ENCODE measurements at places on chromosomes 6 and 20.

- DNase-seq = no peak
Observed at GRCh38 chr6:16739329-16739801, 21.9 kb downstream of the ATXN1 start.

DNA sequence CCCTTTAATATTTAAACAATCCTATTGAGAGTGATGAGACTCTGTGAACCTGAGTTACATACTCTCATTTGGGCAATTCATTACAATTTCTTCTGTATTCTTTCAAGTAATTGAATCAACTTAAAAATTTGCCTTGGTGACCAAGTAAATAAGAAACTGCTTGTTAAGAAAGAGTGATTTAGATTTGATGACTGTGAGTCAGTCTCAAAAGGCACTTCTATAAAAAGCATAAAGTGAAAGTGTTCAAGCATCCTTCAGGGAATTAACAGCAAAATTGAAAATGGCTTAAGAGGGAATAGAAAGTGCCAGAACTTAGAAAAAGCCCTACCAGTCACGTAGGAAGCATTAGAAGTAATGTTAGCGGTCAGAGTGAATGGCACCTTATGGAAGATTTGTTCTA, 654.7 kb downstream of the EPM2A start:
- DNase-seq = no peak

DNA sequence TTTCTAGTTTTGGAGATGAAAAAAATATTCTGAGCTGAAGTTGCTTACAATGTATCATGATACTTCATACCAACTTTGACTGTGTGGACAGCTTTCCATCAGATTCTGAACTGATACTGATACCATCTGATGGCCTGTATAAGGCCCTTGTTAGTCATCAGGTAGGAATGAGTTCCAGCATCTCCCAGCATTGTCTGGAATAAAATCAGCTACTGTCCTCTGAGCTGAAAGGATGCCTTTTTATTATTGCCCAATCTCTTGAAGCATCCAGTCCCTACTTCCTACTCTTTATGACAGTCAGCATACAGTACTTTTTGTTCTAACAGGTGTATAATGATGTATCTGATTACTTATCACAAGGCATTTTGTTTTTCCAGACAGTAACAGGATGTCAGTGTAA, 70.6 kb upstream of the EYA4 start:
- no peak for DNase-seq

GRCh38 chr6:95280686-95281273, 296.6 kb upstream of the MANEA start:
- DNase-seq = no peak

DNA sequence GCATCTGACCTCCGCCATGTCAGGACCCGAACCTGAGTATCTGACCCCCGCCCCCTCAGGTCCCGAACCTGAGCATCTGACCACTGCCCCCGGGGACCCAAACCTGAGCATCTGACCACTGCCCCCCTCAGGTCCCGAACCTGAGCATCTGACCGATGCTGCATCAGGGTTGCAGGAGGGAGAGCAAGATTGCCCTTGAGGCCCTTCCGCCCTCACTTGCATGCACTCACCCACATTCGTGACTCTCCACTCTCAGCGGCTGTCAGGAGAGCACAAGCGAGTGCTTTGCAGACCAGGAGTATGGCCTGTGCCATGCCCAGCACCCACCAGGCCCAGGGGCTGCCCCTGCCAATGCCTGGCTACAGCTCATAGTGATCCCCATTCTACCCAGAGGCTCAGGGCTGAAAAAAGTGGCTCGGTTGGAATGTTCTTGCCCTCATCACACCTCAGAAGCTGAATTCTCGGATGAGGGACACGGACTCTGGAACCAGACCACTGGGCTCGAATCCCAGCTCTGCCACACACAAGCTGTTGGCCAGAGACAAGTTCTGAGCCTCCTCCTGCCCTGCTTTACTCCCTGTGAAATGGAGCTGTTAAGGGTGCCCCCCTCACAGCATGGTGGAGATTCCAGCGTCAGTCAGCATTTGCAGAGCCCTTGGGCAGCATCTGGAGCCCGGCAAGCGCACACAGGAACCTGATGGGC, 82.1 kb downstream of the DLL1 start:
- no peak for DNase-seq

GRCh38 chr6:48222241-48222640, 111.2 kb upstream of the PTCHD4 start:
- DNase-seq = no peak

- DNase-seq = peak; percentile 44
Observed at GRCh38 chr20:23350904-23351838, 580 bp downstream of the NXT1 start.

DNA sequence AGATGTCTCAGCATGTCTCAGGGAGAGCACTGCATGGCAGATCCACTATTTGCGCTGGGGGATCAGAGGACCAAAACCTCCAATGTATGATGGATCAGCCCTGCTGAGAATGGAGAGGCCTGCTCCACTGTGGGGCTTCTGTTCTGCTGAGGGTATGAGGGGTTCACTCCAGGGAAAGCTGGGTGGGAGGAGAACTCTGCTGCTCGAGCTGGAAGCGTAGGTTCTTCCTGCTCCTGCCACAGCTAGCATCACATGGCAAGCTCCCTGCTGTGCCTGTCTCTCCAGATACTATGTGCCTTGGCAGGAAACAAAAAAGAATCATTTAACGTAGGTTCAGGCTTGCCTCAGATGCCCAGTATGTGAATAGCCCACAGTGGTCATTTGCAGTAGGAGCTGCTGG, 105.8 kb downstream of the EPM2A start:
- DNase-seq = no peak

GRCh38 chr6:53119349-53119748, 29.3 kb downstream of the GCM1 start:
- no peak for DNase-seq

DNA sequence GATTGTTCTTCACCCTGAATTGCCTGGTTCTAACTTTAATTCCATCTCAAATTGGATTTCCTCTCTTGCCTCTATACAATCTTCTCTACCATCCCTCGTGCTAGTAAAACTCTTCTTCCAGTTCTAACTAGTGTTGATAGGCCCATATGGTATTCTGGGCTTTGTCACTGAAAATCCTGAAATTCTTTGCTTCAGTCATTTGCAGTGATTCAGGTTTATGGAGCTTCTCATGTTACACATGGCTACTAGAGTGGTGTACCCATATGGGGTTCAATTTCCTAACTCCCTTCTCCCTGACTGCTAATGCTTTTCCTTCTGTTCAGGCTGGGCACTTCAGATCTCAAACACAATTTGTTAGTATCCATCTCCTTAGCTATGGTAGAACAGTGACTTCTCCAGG, 956.6 kb downstream of the KIF16B start:
- DNase-seq = no peak

- DNase-seq = no peak
Observed at GRCh38 chr6:30441171-30441570, 48.1 kb upstream of the HLA-E start.

- DNase-seq = no peak
Observed at GRCh38 chr6:156131221-156131903, 645.8 kb upstream of the ARID1B start.

- DNase-seq = no peak
Observed at GRCh38 chr20:33803921-33804337, 7.2 kb upstream of the CHMP4B start.

GRCh38 chr6:160007611-160008010, 38.7 kb downstream of the IGF2R start:
- no peak for DNase-seq

- no peak for DNase-seq
Observed at GRCh38 chr6:144145541-144145940, 4.8 kb upstream of the STX11 start.

GRCh38 chr6:1381481-1382330, 7.7 kb upstream of the FOXF2 start:
- peak; percentile 43 for DNase-seq

GRCh38 chr6:26275663-26276062, 89.3 kb upstream of the BTN3A2 start:
- peak; percentile 46 for DNase-seq

DNA sequence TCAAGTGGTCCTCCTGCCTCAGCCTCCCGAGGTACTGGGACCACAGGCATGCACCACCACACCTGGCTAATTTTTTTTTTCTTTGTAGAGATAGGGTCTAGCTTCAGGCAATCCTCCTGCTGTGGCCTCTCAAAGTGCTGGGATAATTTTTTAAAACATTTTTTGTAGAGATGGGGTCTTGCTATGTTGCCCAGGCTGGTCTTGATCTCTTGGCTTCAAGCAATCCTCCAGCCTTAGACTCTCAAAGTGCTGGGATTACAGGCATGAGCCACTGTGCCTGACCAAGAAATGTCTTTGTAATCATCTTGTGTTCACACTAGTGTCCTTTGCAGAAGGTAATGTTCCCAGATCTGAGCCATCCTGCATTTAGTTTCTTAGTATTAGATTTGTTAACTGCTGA, 61.6 kb downstream of the RIPOR2 start:
- DNase-seq = no peak

DNA sequence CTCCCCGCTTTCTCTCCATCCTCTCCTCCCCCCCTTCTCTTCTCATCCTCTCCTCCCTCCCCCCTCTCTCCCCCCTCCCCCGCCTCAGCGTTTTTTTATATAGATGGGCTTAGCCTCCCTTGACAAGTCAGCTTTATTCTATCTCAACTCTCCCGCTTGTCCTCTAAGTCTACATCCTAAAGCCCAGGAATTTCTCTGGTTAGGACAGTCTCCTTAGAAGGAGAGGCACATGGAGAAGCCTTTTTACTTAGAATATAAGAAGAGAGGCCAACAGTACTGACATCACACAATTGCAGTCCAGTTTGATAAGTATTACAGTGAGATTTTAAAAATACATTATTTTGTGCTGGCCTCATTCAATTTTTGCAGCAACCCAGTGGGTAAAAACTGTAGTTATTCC, 83.5 kb downstream of the LYRM2 start:
- no peak for DNase-seq

- DNase-seq = no peak
Observed at GRCh38 chr6:61953851-61954250, 332.2 kb downstream of the KHDRBS2 start.

- no peak for DNase-seq
Observed at GRCh38 chr6:28326371-28326948, 9.5 kb downstream of the ZSCAN31 start.

DNA sequence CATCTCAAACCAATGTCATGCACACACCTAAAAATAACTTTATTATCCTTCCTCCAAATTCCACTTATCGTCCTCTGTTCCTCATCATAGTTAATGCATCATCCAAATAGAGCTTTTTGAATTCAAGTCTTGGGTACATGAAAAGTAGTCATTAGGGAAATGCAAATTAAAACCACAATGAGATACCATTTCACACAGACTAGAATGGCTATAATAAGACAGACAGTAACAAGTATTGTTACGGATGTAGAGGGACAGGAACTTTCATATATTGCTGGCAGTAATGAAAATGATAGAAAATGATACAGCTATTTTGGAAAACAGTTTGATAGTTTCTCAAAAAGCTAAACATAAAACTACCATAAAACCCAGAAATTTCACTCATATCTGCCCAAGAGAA, 59.1 kb downstream of the FHL5 start:
- no peak for DNase-seq

DNA sequence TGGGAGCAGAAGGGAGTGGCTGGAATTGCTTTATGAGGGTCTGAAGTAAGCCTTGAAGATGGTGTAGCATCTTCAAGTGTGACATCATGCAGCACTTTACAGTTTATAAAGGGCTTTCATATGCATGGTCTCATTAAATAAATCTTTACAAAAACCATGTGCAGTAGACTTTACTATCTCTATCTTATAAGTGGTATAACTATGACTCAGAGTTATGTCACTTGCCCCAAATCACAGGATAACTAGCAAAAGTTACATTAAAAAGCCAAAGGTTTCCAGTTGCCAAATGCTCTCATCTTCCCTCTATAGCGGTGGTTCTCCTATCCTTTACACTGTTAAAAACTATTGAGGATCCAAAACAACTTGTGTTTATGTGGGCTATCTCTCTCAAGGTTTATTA, 687.7 kb upstream of the MARCKS start:
- no peak for DNase-seq
